ENCODE measurements at places on chromosomes 3 and 15.

- no peak for DNase-seq
Observed at GRCh38 chr15:99440551-99441443, 125.0 kb upstream of the MEF2A start.

DNA sequence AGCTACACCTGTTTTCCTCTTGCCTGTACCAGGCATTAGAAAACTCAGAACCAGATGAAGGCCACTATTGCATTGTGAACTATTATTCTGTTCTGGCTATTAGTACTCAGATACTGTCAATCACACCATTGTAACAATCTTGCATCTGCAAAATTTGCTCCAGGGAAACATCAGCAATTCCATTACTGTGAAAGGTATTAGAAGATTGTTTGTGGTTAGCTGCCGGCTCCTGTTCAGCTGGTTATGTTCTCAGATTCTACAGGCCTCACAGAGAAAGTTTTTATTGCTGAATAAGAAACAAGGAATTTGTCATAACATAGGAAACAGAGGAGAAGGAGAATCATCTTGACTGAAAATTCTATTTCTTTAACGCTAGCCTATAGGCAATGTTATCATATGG lies 179.9 kb downstream of the PLOD2 start:
- no peak for DNase-seq

- no peak for DNase-seq
Observed at GRCh38 chr15:61155741-61156700, 73.1 kb downstream of the RORA start.

- no peak for DNase-seq
Observed at GRCh38 chr3:82586414-82586813, 825.0 kb upstream of the GBE1 start.

DNA sequence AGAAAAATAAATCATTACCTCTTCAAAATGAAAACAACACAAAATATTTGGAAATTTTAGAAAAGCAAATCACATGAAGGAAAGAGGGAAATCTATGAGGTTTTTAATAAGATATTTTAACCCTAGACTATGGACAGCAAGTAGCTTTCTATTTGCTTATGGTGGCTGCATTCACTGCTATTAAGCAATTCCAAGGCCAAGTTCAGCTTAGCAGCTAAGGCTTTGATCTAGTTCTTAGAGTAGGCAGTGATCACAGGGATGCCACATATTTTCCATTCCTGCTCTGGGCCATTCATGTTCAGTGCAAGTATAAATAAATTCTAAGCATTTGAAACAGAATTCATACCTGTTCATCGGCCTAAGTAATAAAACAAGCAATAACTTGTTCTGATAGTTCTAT lies 235.3 kb downstream of the CDIN1 start:
- no peak for DNase-seq

DNA sequence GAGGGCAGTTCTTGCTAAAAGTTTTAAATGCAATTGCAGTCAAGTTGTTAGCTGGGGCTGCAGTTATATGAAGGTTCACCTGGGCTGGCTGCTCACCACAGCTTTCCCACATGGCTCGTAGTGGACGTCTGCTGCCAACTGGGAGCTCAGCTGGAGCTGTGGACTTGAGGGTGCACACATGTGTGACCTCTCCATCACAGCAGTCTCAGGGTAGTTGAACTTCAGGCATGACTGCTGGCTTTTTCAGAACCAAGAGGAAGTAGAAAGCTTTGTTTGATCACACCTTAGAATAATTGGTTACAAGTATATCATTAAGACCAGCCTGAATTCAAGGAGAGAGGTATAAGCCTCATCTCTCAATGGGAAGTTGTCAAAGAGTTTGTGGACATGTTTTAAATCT lies 74.1 kb downstream of the CHL1 start:
- no peak for DNase-seq
